GM12878 (cell line): ENCODE measurements at places on chromosomes 2 and 18. TPM values are rescaled to one million over a fixed set of nuclear protein-coding genes. Genes with fewer than 3 reads are reported as not detected.

DNA sequence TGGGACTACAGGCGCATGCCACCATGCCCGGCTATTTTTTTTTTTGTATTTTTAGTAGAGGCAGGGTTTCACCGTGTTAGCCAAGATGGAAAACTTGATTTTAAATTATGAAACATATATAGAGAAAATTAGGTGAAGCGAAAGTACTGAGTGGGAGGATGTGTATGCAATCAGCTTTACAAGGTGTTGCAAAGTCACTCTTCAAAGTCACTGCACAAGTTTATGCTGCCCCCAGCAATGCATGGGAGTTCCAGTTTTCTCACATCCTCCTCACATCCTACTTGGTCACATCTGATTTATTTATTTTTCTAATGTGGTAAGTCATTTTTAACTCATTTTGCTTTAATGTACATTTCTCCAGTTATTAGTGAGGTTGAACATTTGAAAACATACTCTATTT lies 49.2 kb upstream of the CHN1 start:
- H3K36me3 ChIP-seq, result no peaks in the 10 kb centered on the region
- DNase-seq, result no peak
- no peaks in the 10 kb centered on the region for H3K4me1 ChIP-seq
- no peak overlapping the region for H3K4me3 ChIP-seq

The RNF152 gene
- total RNA-seq, result 0.03 TPM in 2 replicates

DNA sequence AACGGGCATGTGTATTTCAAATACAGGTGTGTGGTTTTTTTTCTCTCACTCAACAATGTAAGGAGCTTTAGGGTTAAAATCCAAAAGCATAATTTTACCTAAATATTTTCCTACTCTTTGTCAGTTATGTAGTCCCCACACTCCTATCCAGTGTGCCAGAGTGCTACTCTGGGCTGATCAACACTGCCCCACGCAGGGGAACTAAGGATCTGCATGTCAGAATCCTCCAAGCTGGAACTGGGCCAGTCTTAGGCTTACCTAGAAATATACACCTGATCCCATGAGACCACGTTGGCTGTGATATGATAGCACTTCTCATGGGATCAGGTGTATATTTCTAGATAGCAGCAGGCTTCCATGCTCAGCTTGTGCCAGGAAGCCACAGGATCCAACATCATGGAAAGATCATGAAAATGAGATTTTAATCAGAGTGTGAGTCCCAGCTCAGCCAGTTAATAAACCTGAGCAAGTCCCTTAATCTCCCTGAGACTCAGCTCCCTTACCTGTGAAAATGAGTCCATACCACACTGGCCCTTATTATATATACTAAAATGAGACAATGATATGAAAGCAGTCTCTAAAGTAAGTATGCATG lies 29.7 kb downstream of the CCDC141 start:
- H3K4me1 ChIP-seq, result peaks cover 34% of the 10 kb centered on the region
- no peak for DNase-seq
- H3K27ac ChIP-seq, result peak overlapping the region; percentile 71; the same call in 1 of the 2 replicates
- no peaks in the 10 kb centered on the region for H3K27me3 ChIP-seq

DNA sequence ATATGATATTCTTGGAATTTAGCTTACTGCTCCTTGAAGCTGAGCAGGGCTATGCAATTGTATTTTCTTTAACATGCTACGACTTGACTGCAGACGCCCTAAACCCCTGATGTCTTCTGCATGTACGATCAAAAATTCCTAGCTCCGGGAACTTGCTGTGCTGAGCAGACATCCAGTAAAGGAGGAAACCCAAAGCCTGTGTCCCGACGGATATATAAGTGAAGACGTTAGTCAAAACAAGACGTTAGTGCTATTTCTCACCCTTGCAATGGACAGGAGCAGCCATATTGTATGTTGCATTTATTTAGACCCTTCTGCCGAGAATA lies 51.5 kb downstream of the SETBP1 start:
- no peak overlapping the region for H3K4me3 ChIP-seq
- DNase-seq, result no peak
- H3K4me1 ChIP-seq, result peaks cover 44% of the 10 kb centered on the region
- no peaks in the 10 kb centered on the region for H3K36me3 ChIP-seq
- H3K27me3 ChIP-seq, result no peaks in the 10 kb centered on the region

The GPR75 gene
- total RNA-seq, result 1.7 and 2.5 TPM in 2 replicates

- DNase-seq, result no peak
- H3K4me3 ChIP-seq, result no peak overlapping the region
- H3K36me3 ChIP-seq, result no peaks in the 10 kb centered on the region
- no peak overlapping the region for H3K27ac ChIP-seq
Observed at GRCh38 chr2:136025057-136025973, 39.9 kb upstream of the DARS1 start.

GRCh38 chr18:9901377-9901776 lies 12.4 kb upstream of the VAPA start:
- no peak for DNase-seq
- H3K27me3 ChIP-seq, result no peaks in the 10 kb centered on the region
- H3K36me3 ChIP-seq, result no peaks in the 10 kb centered on the region
- no peak overlapping the region for H3K4me3 ChIP-seq

The C2orf92 gene
- total RNA-seq, result 3.4 and 3.5 TPM in 2 replicates

- no peaks in the 10 kb centered on the region for H3K4me1 ChIP-seq
- H3K27ac ChIP-seq, result no peak overlapping the region
- H3K4me3 ChIP-seq, result no peak overlapping the region
- no peaks in the 10 kb centered on the region; the same call in 1 of the 2 replicates for H3K27me3 ChIP-seq
- no peaks in the 10 kb centered on the region for H3K36me3 ChIP-seq
Observed at GRCh38 chr2:54371460-54372065, 84.6 kb upstream of the SPTBN1 start.

The ZNF385B gene
- total RNA-seq, result not detected in 2 replicates
